ENCODE measurements at places on chromosomes 13 and 19.

- DNase-seq = no peak
Observed at GRCh38 chr19:33634361-33635091, 12.8 kb downstream of the CHST8 start.

DNA sequence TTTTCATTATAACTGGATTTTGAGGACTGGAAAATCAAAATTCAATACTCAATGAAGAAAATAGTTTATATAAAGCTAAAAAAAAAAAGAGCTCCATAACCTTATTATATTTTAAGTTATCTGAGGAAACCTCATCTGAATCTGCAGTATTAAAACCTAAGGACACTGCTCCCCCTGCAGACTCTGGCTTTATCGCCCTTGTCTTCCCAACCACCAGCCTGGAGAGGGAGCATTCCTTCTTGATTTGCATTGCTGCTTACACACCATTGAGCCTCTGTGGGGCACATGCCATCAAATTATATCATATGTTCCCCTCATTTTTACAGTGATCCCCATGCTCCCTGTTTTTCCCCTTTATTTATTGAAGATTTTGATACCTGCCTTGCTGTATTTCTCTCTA lies 871.4 kb upstream of the GPC6 start:
- no peak for DNase-seq

GRCh38 chr13:64248371-64249065 lies 2832.9 kb upstream of the PCDH20 start:
- no peak for DNase-seq

- no peak for DNase-seq
Observed at GRCh38 chr13:29423050-29423449, 172.4 kb downstream of the SLC7A1 start.

DNA sequence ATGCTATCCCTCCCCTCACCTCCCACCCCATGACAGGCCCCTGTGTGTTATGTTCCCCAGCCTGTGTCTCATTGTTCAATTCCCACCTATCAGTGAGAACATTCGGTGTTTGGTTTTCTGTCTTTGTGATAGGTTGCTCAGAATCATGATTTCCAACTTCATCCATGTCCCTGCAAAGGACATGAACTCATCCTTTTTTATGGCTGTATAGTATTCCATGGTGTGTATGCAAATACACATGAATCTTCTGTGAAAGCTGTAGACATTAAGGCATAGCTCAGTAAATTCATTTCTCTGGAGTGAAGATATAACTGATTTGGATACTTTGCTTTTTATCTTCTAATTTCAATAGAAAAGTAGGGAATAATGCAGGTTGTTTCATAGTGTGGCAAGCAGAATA lies 125.8 kb upstream of the C1QTNF9B start:
- DNase-seq = no peak

GRCh38 chr19:12935071-12935470 lies 1.6 kb upstream of the FARSA start:
- no peak for DNase-seq

- no peak for DNase-seq
Observed at GRCh38 chr19:17757125-17757524, 5.8 kb downstream of the FCHO1 start.

DNA sequence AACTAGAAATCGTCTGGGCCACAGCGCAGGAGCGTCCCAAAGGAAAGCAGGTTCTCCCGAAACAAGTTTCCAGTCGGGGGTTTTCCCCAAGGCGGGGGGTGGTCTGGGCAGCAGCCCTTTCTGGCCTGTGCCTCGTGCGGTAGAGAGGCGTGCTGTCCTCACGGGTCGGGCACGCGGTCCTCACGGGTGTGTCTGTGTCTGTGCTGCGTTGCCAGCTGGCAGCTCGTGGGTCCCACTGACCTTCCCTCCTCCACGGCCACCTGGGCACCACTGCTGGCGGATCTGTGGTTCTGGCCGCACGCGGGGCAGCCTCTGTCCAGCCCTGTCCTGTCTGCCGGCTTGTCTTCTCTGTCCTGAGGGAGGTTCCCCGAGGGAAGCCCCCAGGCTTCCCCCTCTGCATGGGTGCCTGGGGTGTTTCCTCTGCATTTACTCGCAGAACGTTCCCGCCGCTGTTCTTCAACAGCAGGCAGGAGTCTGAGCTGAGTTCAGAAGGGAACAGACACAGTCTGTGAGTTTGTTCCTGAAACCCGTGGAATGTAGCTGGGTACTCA lies 98.2 kb upstream of the MCF2L start:
- no peak for DNase-seq

DNA sequence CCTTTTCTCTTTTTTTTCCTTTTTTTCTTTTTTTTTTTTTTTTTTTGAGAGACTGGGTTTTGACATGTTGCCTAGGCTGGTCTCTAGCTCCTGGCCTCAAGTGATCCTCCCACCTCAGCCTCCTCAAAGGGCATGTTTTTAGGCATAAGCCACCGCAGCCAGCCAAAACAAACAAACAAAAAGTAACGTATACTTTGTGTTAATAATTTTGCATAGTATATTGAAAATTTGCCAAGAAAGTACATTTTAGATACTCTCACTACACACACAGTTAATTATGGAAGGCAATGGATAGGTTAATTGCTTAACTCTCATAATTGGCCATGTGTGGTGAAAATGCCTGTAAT lies 1.6 kb upstream of the RAB11B start:
- no peak for DNase-seq

GRCh38 chr19:15222738-15223648 lies 9.3 kb downstream of the EPHX3 start:
- peak; percentile 98 for DNase-seq

GRCh38 chr19:49148784-49149651 lies 6.2 kb downstream of the HRC start:
- peak; percentile 89 for DNase-seq

- no peak for DNase-seq
Observed at GRCh38 chr13:46676378-46676725, 120.6 kb downstream of the ESD start.

- no peak for DNase-seq
Observed at GRCh38 chr13:79937311-79937710, 403.6 kb downstream of the SPRY2 start.

GRCh38 chr13:41652735-41653361 lies 195.5 kb downstream of the RGCC start:
- DNase-seq = peak; percentile 66

- DNase-seq = no peak
Observed at GRCh38 chr13:64755961-64756360, 2474.2 kb downstream of the PCDH9 start.

DNA sequence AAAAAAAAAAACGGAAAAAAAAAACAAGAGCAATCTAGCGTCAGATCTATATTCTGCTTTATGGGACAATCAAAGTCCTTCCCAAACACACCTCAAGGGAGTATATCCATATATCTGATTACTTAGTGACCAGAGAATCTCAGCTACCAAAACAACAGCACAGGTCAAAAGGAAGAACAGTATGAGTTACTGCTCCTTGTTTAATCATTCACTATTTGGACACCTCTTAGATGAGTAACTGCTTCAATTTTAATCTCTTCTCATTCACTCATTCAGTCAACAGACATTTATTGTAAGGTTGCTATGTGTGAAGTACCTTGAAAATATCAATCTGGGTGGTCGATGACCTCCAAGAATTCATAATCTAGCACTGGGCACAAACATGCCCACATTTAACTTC lies 193.2 kb downstream of the IRS2 start:
- DNase-seq = no peak

DNA sequence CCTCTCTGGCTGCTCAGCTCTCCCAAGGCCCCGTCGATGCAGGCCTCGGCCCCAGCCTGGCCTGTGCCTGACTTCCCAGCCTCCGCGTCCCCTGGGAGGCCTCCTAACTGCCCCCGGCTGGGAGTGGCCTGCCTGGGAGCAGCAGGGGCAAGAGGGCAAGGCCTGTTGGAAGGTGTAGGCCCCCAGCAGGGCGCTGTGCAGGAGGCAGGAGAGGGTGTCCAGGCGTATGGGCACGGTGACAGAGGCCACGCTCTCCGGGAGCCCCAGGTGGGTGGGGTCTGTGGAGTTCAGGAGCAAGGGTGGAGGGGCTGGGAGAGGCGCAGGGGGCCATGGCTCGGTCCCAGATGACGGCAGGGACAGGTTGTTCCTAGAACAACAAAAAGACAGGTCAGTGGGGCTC lies 1.2 kb downstream of the C19orf84 start:
- DNase-seq = no peak

GRCh38 chr13:49082653-49083536 lies 107.2 kb downstream of the FNDC3A start:
- DNase-seq = no peak

DNA sequence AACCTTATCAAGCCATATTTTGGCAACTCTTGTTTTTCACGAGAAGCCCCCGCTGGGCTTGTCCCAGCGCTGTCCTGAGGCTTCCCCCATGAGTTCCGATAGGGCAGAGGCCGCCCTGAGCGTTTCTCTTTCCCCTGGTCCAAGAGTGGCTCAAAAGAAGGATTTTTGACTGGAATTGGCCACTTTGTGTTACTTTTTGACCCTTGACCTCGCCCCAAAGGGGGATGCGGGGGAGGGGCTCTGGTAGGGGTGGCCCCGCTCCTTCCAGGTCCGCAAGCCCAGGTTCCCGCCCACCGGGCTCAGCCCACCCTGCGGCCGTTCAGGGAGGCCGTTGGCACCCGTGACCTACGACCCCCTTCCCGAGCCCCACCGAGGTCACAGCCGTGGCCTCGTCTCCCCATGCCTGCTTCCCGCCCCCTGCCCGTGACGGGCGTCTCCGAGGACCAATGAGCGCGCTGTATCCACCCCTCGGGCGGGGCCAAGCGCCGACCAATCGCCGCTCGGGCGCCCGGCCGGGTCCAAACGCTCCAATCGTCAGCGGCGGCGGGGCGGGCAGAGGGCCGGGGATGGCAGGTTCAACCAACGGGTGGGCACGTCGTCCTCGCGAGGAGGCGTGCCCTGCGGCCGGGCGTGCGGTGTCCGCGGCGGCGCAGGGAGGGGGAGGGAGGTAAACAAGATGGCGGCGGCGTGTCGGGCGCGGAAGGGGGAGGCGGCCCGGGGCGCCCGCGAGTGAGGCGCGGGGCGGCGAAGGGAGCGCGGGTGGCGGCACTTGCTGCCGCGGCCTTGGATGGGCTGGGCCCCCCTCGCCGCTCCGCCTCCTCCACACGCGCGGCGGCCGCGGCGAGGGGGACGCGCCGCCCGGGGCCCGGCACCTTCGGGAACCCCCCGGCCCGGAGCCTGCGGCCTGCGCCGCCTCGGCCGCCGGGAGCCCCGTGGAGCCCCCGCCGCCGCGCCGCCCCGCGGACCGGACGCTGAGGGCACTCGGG lies at the start of gene STK11:
STK11 (plus strand) TSS at position 665 of the 986 bp plus-strand sequence. CDS start 1,136 bp downstream, outside the sequence.
- DNase-seq = peak; percentile 99

GRCh38 chr13:32209652-32210051 lies 105.5 kb downstream of the ZAR1L start:
- DNase-seq = no peak

GRCh38 chr13:77009011-77009410 lies 17.1 kb downstream of the CLN5 start:
- DNase-seq = no peak

- peak; percentile 94 for DNase-seq
Observed at GRCh38 chr19:13974073-13974472, 21.8 kb downstream of the DCAF15 start.

- no peak for DNase-seq
Observed at GRCh38 chr13:111359237-111359915, 38.9 kb downstream of the TEX29 start.

DNA sequence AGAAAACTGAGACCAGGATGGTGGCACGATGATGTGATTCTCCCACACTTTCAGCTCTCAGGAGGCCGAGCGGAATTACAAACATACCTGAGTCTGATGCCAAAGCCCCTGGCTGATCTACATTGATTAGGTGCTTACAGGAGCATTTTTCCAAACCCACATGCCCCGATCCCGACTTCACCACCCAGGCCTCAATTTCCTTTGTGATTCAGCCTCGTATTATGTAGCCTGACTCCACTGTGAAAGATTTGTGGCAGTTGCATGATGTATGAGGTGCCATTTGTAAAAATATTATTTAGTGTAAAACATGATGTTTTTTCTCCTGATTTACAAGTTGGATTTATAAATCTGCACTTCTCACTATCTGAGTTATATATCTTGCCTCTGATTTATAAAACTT lies 118.0 kb downstream of the TSHZ3 start:
- DNase-seq = no peak

GRCh38 chr13:22218797-22219196 lies 547.9 kb downstream of the FGF9 start:
- no peak for DNase-seq

DNA sequence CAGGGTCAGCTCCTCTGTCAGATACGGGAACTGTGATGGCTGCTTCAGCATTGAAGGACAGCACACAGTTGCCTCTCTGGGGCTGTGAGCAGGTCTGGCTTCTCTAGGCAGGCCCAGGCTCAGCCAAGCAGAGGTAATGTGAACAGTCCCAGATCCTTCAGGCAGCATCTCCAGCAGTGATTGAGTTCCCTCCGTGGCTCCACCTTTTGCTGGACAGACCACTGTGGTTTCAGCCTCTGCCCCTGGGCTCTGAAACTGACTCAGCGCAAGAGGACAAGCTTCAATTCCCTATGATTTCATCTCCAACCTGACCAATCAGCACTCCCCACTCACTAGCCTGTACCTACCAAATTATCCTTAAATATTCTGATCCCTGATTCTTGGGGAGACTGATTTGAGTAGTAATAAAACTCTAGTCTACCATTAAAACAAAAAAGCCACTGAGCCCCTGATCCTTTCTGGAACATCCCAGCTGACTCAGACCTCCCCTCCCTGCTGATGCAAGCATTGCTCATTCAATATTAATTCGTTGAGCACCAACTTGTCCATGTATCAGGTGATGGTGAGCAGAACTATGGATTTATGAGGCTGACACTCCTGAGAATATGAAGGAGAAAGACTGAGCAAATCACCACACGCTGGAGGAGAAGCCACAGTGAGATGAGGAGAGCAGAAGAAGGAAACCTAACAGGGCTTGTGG lies 16.7 kb downstream of the GSX1 start:
- DNase-seq = no peak

GRCh38 chr13:30235216-30235615 lies 72.1 kb downstream of the KATNAL1 start:
- DNase-seq = peak; percentile 81

DNA sequence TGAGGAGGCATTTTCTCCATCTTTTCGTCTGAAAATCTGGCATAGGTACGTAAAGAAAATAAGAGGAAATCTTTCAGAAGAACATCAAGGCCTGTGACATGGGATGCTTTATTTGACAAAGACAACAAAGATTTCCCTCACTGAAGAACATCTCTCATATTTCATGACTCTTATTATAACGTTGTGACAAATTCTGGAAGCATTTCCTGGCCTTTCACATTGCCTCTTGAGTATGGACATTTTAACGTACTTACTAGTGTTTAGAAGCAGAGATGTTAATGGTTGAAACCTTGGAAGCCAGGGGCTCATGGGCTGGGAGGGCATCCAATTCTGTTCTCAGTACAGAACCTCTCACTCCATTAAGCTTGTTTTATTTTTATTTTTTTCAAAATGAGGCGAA lies 210.8 kb downstream of the DCT start:
- no peak for DNase-seq

DNA sequence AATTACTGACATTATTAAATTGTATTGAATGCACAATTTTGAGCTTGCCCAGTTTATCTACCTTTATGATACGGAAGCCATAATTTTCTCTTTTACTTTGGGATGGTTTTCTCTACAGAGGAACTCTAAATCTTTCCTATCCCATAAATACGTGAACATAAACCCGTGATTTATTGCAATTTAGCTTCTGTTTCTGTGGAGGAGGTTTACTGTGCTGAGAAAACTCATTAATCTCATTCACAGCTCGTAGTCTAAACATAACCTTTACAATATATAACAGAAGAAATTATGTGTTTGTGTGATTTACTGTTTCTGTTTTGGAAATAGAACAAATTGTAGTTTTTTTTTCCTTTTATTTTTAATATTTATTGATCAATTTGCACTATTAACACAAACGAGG lies 207.1 kb upstream of the PCDH9 start:
- no peak for DNase-seq

GRCh38 chr19:9610484-9611113 lies 10.4 kb downstream of the ZNF561 start:
- DNase-seq = no peak
